ENCODE measurements at places on chromosomes 16 and 17. TPM values are rescaled to one million over a fixed set of nuclear protein-coding genes. Genes with fewer than 3 reads are reported as not detected.

DNA sequence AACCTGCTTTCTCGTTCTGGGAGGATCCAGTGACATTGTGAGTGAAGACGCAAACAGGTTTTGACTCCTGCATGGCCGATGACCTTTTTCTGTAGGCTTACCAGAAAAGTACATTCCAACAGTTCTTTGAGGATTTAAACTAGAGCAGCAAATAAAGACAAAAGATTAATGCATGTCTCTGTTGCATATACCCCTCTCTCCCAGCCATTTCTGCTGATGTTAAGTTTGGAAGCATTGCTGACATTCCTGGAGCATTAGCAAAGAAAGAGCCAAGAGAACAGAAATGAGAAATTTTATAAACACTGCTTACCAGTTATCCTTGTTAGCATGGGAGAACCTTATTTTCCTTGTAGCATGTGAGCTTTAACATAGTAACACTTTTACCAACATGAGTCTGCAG, 49.3 kb downstream of the SIAH1 start:
- no peaks in the 10 kb centered on the region for H3K27me3 ChIP-seq
- no peak overlapping the region for H3K4me3 ChIP-seq
- H3K36me3 ChIP-seq: peaks cover 12% of the 10 kb centered on the region
- peaks cover 16% of the 10 kb centered on the region for H3K4me1 ChIP-seq

DNA sequence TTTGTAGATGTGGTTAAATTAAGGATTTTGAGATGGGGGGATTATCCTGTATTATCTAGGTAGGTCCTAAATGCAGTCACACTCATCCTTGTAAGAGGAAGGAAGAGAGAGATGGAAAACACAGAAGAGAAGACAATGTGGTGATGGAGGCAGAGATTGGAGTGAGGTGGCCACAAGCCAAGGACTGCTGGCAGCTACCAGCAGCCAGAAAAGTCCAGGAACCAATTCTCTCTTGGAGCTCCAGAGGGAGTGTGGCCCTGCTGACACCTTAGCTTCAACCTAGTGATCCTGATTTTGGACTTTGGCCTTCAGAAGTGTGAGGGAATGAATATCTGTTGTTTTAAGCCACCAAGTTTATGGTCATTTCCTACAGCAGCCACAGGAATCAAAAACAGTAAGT, 18.0 kb downstream of the MAPT start:
- H3K27ac ChIP-seq: no peak overlapping the region
- no peak for DNase-seq
- H3K4me1 ChIP-seq: peaks cover 6% of the 10 kb centered on the region

NLGN2 gene
- 0.08 TPM for polyA plus RNA-seq

- H3K4me1 ChIP-seq: peaks cover 10% of the 10 kb centered on the region
- H3K4me3 ChIP-seq: no peak overlapping the region
- H3K36me3 ChIP-seq: peaks cover 5% of the 10 kb centered on the region
- H3K27me3 ChIP-seq: no peaks in the 10 kb centered on the region
- H3K27ac ChIP-seq: no peak overlapping the region
Measured at GRCh38 chr17:39988206-39988810, 7.7 kb downstream of the PSMD3 start.

DNA sequence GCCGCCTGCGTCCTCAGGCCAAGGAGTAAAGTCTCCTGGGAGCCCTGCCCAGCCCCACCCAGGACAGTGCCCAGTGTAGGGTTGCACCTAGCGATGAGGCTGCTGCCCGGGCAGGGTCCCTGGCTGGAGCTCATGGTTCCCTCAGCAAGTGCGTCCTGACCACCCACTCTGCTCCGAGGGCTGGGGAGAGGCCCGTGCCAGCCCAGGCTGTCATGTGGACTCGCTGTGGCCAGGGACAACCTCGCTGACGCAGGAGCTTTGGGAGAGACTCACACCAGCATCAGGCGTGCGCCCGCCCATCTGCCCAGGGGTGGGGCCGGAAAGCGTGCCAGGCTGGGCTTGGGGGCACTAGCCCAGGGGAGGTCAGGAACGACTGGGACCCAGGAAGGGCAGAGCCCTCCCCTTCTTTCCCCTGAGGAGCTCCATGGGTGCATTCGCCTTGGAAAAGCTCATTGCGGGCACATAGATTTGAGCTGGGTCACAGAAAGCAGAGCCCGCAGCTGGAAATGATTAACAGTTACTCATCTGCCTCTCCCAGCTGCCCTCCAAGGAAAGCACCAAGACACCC, 19.7 kb downstream of the DPEP1 start:
- no peak overlapping the region for H3K4me3 ChIP-seq
- H3K27me3 ChIP-seq: peaks cover 10% of the 10 kb centered on the region
- H3K4me1 ChIP-seq: no peaks in the 10 kb centered on the region
- peak overlapping the region; percentile 79 for H3K27ac ChIP-seq

DNA sequence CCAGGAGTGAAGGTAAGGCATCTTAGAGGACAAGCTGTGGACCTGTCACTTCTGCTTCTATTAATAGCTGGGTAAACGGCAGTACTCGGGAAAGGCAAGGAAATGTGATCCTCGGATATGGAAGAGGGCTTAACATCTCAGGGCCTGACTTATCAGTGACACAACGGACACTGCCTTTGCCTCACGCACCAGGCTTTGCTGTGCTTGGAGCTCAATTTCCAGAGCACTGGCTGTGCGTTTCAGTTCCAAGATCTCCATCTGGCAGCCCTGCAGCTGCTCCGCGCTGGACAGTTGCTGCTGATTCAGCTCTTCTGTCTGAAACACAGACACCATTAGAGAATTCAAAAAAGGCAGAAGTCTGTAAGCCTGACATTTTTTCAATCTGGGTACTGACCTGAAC, 3.5 kb downstream of the KRT40 start:
- H3K27me3 ChIP-seq: peaks cover 8% of the 10 kb centered on the region
- no peak overlapping the region for H3K4me3 ChIP-seq
- DNase-seq: no peak
- H3K4me1 ChIP-seq: no peaks in the 10 kb centered on the region
- H3K36me3 ChIP-seq: no peaks in the 10 kb centered on the region

DNA sequence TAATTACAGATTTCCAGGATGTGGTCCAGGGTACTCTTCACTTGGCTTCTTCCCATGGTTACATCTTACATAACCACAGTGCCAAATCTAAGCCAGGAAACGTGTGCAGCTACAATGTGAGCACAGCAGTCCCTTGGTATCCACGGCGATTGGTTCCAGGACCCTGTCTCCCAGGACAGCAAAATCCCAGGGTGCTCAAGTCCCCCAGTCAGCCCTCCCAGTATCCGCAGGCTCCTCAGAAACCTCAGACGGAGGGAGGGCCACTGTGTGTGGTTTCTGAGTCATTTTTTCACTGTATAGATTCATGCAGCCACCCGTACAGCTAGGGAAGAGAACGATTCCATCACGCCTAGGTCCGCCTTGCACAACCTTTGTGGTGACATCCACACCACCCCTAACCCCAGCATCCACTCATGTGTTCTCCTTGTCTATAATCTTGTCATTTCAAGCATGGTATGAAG, 11.1 kb upstream of the ATP2C2 start:
- peak overlapping the region; percentile 24 for H3K27ac ChIP-seq
- H3K27me3 ChIP-seq: no peaks in the 10 kb centered on the region
- no peak for DNase-seq
- no peaks in the 10 kb centered on the region for H3K36me3 ChIP-seq
- H3K4me1 ChIP-seq: peaks cover 22% of the 10 kb centered on the region

DNA sequence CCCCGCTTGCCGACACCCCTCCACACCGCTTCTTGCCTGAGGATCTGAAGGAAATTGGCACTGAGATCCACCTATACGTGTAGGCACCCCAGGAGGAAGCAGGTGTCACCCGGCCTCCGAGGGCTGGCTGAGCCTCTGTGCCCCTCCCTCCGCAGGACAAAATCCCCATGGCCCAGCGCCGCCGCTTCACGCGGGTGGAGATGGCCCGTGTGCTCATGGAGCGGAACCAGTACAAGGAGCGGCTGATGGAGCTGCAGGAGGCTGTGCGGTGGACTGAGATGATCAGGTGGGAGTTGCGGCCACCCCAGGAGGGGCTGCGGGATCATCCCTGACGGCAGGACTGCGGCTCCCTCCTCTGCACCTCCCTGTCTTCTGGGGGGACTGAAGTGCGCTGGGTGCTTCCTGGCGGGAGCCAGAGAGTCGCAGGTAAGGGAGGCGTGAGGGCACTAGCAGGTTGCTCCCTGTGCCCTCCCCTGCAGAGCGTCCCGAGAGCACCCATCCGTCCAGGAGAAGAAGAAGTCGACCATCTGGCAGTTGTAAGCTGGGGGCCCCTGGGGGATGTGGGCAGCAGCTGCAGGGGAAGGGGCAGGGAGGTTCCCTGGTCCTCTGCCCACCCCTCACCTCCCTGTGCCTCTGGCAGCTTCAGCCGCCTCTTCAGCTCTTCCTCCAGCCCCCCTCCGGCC, 9.0 kb downstream of the NME3 start:
- no peaks in the 10 kb centered on the region for H3K27me3 ChIP-seq
- H3K4me1 ChIP-seq: peaks cover 3% of the 10 kb centered on the region
- no peak for DNase-seq
- H3K36me3 ChIP-seq: no peaks in the 10 kb centered on the region
- no peak overlapping the region for H3K27ac ChIP-seq
- no peak overlapping the region for H3K4me3 ChIP-seq

KRTAP4-4 gene
- not detected for polyA plus RNA-seq

TMIGD1 gene
- not detected for polyA plus RNA-seq

DNA sequence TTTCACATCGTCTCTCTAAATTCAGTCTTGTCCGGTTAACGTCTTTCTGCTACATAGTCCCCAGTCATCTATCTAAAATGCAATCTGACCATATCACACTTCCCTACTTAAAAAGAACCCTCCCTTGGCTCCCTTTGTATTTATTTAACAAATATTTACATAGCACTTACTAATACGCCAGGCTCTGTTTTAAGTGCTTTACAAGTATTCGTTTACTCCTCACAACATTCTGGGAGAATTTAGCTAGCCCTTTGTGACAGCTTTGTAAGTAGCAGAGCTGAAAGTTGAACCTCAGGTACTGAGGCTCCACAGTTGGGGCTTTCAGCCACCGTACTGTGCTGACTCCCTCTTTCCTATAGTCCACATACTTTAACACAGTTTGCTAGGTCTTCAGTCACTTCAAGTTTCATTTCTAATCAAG, 9.2 kb downstream of the PAFAH1B1 start:
- peaks cover 78% of the 10 kb centered on the region for H3K4me1 ChIP-seq
- peak overlapping the region; percentile 64 for H3K27ac ChIP-seq
- peak overlapping the region; percentile 17 for H3K4me3 ChIP-seq
- DNase-seq: no peak
- H3K27me3 ChIP-seq: no peaks in the 10 kb centered on the region
- H3K36me3 ChIP-seq: no peaks in the 10 kb centered on the region

- H3K4me3 ChIP-seq: no peak overlapping the region
- H3K4me1 ChIP-seq: peaks cover 16% of the 10 kb centered on the region
- H3K27me3 ChIP-seq: peaks cover 83% of the 10 kb centered on the region
- peaks cover 13% of the 10 kb centered on the region for H3K36me3 ChIP-seq
Measured at GRCh38 chr17:68603027-68603426, 1.9 kb upstream of the FAM20A start.

DNA sequence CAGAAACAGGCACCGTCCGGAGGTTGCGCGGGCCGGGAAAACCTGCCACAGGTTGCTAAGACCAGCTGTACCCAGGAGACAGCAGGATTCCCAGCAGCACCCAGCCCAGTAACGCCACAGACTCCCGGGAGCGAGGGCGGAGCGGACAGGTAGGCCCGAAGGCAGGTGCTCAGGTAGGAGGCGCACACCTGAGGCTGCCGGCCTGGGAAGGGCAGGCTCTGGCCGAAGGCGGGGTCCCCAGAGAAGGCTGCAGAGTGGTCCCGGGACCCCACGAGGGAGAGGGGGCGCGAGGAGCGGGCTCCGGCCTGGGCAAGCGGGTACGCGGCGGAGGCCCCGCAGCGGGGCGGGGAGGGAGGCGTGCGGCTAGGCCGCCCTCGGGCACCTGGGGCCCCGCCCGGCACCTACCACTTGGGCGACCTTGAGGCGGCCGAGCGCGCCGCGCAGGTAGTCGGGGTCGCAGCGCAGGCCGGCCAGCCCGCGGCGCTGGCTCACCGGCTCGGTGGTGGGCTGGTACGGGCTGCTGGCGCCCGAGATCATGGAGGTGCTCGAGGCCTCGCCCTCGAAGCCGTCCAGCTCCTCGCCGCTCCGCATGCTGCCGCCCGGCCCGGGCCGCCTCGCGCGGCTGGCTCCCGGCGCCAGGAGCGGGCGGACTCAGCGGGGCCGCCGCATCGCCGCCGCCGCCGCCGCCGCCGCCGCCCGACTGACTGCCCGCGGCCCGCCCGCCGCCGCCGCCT, 441 bp downstream of the CMTM4 start:
- no peak overlapping the region for H3K27ac ChIP-seq
- H3K27me3 ChIP-seq: peaks cover 6% of the 10 kb centered on the region
- peak; percentile 22 for DNase-seq
- H3K4me3 ChIP-seq: peak overlapping the region; percentile 86
- peaks cover 19% of the 10 kb centered on the region for H3K4me1 ChIP-seq

FNDC8 gene
- not detected for polyA plus RNA-seq

DNA sequence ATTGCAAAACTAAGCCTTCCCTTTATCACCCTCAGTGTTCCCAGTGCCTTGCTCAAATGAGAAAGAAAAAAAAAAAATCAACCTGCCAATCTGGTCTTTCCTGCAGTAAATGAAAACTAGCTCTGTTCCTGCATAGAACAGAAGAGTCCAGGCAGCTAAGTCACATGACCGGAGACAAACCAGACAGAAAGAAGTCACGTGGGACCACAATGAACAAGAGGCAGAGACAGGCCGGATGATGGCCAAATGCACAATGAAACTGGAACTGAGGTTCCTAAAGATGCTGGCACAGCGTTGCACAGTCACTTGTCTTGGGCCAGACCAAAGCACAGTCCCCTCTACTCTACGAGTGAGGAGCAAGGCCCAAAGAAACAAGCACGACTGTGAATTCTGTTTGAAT, 172.5 kb downstream of the GRIN2A start:
- no peak overlapping the region for H3K4me3 ChIP-seq
- no peaks in the 10 kb centered on the region for H3K36me3 ChIP-seq
- no peak for DNase-seq

DNA sequence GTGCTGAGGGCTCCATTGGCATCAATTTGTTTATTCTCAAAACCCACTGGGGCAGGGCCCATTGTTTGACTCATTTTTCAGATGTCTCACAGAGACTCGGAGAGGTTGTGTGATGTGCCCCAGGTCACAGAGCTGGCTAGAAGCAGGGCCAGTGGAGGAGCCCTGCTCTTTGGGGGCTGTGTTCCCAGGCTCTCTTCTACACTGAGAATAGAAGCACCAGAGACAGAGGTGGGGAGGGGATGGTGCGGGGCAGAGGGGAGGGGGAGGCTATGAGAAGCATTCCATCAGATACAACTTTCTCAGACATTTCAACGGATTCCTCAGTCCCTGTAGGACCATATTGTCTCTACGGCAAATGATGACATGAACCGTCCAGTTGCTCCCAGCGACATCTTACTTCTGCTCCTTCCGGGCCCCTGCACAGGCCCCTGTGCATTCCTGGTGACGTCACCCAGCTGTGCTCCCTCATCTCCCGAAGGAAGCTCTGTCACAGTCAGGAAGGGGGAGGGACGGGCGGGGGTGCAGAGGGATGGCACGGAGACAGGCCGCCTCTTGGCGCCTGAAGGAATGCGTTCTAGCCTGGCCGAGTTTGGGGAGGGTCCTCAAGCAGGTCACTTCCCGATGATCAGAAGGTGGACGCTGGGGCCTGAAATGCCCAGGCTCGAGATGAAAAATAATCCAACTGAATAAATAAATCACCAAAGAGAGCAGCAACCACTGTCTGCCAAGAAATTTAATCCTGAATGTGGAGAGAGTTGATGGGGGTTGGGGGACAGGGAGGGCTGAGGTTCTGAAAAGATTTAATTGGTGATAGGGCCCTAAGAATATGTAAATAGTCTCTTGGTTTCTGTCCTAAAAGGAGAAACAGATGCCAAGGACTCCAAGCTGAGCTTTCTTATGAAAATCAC, 114.1 kb downstream of the NOG start:
- no peak overlapping the region for H3K4me3 ChIP-seq
- H3K4me1 ChIP-seq: no peaks in the 10 kb centered on the region
- DNase-seq: no peak
- H3K36me3 ChIP-seq: no peaks in the 10 kb centered on the region

SLC2A4 gene
- not detected for polyA plus RNA-seq

DPEP1 gene
- polyA plus RNA-seq: not detected
